Right hindlimb (tissue), 1 donor: ENCODE measurements at places on chromosomes 13 and 19.

DNA sequence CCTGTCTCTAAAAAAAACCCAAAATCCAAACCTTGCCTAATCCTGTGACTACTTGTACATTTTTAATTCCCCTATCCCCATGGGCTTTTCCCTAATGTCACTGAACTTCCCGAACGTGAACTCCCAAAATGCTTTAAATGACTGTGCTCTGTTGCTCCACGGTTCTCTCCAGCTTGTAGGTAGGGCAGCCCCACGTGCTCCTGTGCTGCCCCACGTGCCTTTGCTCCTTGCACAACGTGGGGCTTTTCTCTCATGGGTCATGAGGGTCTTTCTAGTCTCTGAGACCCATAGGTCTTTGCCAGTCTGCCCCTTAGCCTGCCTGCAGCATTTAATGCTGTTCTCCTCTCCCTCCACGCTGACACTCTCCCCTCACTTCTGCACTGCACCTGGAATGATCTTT, 122.0 kb downstream of the SHISA2 start:
- DNase-seq: no peak

DNA sequence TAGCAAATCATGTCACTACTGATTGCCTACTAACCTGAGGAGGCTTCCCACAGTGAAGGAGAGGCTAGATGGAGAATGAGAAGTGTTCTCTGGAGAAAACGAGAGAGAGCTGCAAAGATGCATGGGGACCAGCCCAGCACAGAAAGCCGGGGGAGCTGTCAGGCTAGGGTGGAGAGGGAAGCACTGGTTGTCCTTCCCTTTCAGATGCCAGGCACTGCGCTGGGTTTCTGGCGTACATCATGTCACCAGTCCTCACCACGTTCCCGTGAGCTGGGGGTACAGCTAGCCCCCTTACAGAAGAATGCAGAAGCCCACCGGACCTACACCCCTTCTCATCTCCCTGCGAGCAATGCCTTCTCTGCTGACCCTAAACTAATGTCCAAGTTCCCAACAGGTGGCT, 86.0 kb downstream of the STK24 start:
- DNase-seq: no peak

DNA sequence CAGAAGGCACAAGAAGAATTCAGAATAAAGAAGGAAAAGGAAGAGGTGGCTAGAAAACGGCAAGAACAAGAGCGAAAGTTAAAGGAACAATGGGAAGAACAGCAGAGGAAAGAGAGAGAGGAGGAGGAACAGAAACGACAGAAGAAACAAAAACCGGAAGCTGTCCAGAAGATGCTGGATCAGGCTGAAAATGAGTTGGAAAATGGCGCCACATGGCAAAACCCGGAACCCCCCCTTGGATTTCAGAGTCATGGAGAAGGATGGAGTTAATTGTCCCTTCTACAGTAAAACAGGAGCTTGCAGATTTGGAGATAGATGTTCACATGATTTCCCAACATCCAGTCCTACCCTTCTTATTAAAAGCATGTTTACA, 6.7 kb downstream of the CD209 start:
- no peak for DNase-seq

DNA sequence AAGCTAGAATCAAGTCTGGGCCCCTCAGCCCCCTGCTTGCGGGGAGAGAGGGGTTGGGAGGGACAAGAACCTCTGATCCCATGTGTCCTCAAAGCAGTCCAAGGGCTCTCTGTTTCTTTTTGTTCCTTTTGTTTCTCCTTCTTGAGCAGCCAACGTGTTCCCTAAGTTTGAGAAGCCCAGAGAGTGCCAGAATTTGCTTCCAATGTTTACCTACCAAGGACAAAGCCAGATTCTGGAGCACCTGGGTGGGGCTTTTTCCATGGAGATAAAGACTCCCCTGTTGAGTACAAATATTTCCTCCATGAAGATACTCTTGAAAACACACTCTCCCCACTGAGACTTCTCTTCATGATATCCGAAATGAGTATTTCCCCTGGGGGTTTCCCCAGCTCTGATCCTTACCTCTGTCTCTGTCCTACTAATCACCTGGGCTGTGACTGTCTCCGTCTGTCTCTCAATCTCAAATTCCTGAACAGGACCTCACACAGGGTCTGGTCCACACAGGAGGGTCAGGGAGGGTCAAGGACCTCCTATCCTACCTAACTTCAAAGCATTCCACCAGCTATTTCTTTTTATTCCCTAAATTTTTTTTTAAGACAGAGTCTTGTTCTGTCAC, 27.4 kb downstream of the CD177 start:
- DNase-seq: no peak
